ENCODE measurements at places on chromosomes 7 and 10. TPM values are rescaled to one million over a fixed set of nuclear protein-coding genes. Genes with fewer than 3 reads are reported as not detected.
A peak's percentile ranks its signal among the peaks of the same experiment; 100 is the strongest.

The KCNH2 gene
- total RNA-seq: 9.1 TPM

The FAM241B gene
- 5.1 TPM for total RNA-seq

GRCh38 chr7:14336256-14336655, 346.8 kb upstream of the ETV1 start:
- no peak for DNase-seq

The NSMCE4A gene
- 59.0 TPM for total RNA-seq

DNA sequence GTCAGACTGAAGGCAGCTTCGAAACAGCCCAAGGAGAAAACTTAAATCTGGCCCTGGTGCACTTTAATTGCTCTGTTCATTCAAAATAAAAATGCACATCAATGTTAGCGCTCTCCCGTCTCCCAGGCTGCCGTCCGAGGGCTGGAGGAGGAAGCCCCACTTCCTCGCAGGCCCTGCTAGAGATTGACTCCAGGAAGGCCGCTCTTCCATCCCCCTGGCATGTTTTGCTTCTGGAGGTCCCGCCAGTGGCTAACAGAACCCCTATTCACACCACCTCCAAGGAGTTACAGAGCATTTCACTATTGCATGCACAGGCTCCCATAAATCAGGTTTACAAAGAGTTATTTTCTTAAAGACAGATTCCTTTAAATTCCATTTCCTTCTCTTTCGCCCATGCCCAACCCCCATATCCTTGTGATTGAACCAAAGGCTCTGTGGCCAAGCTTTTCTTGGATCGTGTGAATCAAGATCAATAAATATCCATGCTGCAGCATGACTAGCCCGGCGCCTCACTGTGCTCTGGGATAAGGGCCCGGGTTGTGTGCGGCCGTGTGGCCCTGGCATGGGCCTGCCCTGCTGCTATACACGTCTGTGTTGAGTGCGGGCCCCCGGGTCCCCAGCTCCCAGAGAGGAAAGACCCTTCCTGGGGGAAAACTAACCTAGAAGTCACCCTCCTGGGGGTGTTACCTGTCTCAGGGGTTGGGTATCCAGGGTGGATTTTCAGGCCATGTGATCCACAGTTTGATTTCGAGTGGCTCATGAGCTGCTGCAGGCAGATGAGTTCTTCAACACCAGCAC, 118.7 kb upstream of the GDF10 start:
- DNase-seq: peak; percentile 25

- peak; percentile 65 for DNase-seq
Observed at GRCh38 chr7:140810830-140811556, 113.7 kb downstream of the BRAF start.

DNA sequence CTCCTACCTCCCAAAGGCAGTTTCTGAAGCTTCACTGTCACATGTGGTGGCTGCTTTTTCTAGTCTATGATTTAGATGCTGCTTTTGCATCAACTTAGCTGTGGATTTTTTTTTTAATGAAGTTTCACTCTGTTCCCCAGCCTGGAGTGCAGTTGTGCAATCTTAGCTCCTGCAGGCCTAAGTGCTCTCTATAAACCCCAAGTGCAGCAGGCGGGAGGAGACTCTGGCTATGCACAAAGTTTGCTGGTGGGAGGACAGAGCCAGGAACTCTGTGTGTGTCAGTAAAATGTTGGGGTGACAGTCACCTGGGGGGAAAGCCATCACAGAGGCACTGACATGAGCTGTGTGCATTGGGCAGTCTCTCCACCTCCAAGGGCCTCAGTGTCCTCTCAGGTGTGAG, 138.8 kb upstream of the FAM20C start:
- DNase-seq: no peak

- no peak for DNase-seq
Observed at GRCh38 chr10:86968271-86968993, at the start of gene ADIRF. ADIRF (plus strand) TSS chr10:86968482; CDS start chr10:86968545, 63 bp downstream.

DNA sequence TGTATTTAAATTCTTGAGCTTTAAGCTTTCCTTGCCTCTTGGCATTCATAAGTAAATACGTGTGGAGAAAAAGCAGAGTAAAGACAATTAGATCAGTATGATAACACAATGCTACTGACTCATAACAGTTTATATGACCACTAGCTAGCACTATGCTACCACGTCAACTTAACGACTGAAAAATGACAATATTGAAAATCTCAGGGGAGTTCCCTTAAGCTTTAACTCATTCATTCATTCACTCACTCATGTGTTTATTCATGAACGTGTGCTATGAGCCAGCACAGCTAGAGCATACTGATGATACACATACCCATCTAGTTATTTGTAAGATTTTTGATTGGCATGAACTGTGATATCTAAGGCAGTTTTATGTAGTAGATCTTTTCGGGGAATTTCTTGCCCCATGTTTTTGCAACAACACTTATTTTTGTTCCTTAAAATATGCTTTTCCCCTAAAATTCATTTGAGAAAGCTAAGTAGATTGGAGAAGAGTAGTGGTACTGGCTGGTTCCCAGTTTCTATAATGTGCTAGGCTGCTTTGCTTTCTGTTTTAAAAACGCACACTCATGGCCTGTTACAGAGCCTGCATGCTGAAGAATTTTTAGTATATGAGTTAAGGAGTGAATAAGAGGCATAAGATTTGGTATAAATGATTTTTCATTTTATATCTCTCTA, 57.4 kb upstream of the ACBD5 start:
- DNase-seq: no peak

The SFMBT2 gene
- 23.8 TPM for total RNA-seq

DNA sequence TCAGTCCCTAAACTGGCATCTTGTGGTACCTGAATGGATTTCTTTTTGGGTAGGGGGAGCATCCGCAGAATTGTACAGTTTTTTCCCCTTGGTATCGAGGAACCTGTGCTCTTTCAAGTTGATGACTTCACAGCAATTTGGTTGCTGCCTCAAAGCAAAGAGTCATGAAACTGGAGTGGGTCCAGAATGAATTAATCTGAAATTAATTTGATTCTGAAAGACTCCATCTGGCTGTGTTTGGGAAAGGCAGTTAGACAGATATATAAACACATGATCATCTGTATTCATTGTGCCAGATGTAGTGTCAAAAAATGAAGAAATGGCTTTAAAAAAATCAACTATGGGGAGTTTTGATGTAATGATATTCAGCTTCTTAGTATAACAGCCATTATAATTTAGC, 136.1 kb downstream of the CELF2 start:
- DNase-seq: peak; percentile 71

GRCh38 chr7:68407460-68407859, 1190.8 kb upstream of the AUTS2 start:
- no peak for DNase-seq

DNA sequence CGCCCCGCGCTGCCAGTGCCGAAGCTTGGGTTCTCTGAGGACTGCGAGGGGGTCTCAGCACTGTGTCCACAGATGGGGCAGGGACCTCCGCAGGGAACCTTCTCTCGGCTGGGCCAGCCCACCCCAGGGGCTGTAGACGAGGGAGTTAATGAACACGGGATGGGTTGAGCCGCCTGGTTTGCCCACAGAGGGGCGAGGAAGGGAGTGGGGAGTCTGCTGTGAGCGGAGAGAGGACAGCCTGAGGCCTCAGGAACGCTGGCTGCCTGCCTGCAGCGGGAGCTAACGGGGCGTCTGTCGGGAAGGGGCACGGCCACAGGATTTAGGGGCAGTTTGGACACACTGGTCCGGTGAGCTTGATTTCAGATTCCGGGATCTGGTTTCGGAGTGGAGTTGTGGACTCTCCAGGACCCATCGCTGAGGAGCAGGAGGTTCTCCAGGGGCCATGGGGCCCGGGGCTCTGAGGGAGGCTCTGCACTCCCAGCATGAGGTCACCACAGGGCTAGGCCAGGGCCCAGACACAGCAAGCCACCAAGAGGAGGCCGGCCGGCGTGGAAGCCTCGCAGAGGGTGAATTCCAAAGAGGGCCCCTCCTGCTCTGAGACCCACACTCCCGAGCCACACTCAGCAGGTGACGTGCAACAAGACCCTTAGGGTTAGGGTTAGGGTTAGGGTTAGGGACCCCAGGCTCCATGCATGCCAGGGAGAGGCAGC, 19.0 kb upstream of the FAM20C start:
- DNase-seq: no peak

DNA sequence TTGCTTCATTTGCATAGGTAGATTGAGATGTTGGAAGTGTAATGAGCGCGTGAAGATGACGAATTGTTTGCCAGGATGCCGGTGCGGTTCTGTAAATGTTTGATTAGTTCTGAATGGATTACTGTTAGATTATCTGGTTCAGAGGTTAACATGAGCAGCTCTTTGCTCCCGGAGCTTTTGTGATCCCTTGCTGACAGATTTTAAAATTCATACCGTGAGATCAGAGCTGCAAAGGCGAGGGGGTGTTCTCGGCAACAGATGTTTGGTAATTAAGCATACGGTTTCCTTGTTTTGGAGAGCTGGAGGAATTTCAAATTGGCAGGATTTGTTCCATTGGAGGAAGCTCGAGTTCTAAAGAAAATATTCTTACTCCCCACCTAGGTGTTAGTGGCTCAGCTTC, 237.8 kb upstream of the GPR26 start:
- no peak for DNase-seq

The CREB5 gene
- total RNA-seq: 34.3 TPM

The DYNC1I1 gene
- 66.8 TPM for total RNA-seq

The OR6V1 gene
- not detected for total RNA-seq

DNA sequence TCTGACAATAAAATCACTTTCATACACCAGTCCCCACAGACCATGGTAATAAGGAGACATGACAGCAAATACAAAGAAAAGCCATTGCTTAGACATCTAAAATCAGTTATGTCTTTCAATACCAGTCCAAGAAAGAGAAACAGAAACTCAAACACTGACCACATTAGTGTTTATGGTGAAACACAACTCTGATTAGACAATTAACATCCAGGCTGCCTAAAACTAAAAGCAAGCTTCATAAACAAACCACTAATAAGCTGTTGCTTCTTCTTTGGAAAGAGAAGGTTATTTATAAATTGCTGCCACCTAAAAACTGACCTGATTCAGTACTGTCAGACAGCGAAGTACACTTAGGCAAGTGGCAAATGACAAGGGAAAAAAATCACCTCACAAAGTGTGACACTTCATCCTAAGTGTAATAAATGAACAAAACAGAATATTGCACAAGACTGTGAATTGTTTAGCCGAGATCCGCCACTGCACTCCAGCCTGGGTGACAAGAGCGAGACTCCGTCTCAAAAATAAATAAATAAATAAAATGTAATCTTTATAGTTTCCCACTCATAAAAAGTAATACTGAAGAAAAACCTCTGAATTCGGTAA, 277.4 kb downstream of the PARD3 start:
- no peak for DNase-seq

- no peak for DNase-seq
Observed at GRCh38 chr7:26388256-26388655, 96.6 kb downstream of the SNX10 start.

DNA sequence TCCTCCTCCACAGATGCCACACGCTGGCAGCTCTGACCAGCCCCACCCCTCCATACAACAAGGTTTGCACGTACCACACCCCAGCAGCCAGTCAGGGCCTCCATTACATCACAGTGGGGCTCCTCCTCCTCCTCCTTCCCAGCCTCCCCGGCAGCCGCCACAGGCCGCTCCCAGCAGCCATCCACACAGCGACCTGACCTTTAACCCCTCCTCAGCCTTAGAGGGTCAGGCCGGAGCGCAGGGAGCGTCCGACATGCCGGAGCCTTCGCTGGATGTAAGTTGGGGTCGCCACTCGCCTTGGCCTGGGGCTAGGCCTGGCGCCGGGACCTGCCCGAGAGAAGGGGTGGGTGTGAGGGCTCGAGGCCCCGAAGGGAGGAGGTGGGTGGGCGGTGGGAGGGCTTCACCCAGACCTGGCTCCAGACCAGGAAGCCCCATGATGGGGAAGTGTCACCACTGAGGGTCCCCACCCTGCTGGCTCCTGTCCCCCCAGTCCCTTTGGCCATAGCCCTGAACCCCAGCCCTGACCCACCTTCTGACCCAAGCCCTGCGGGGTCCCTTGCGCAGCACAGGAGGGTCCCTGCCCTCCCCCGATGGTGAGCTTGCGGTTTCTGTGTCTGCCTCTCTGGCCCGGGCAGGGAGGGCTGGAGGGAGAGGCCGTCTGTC, 36.2 kb upstream of the PPIF start:
- DNase-seq: no peak

The NAT16 gene
- 0.61 TPM for total RNA-seq

The PNLIPRP1 gene
- total RNA-seq: not detected

DNA sequence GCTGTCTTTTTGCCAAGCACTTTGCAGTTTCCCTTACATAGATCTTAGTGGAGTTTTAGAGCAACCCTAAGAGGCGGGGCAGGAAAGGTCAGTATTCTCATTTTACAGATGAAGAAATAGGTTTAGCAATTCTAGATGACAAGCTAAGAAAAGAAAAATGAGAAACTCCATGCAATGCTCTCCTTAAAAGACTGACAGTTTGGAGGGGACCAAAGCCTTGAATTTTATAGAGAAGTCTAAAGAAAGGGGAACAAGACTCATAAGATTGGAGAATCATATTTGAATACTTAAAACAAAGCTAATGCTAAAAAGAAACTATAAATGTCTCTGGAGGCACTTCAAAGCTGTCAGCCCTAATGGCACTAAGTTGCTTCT, 19.6 kb downstream of the CEP55 start:
- DNase-seq: no peak

GRCh38 chr10:90862908-90863514, 5.2 kb upstream of the HTR7 start:
- DNase-seq: no peak

GRCh38 chr10:68362590-68362989, 29.9 kb upstream of the PBLD start:
- DNase-seq: no peak

The ASB13 gene
- total RNA-seq: 14.8 TPM

- no peak for DNase-seq
Observed at GRCh38 chr7:151707757-151708156, 169.2 kb downstream of the PRKAG2 start.

GRCh38 chr10:80619036-80619435, 81.3 kb downstream of the SH2D4B start:
- no peak for DNase-seq

DNA sequence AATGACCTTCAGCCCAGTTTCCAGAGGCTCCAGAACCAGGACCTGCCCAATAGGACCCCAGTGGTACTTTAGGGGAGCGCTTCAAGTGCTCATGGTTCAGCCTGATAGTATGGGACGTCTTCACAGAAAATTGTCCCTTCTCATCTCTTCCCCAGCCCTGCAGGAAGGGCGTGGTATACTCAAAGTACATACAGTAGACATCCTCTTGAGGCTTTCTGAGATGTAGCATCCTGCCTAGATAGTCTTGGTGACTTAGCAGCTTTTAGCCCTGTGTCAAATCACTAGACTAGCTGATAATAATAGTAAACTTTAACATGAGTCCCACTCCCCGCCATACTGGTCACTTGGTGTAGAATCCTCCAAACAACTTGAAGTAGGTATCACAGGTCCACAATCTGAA, 193.2 kb downstream of the CYP26A1 start:
- DNase-seq: no peak

The PNLIPRP2 gene
- total RNA-seq: 0.22 TPM

DNA sequence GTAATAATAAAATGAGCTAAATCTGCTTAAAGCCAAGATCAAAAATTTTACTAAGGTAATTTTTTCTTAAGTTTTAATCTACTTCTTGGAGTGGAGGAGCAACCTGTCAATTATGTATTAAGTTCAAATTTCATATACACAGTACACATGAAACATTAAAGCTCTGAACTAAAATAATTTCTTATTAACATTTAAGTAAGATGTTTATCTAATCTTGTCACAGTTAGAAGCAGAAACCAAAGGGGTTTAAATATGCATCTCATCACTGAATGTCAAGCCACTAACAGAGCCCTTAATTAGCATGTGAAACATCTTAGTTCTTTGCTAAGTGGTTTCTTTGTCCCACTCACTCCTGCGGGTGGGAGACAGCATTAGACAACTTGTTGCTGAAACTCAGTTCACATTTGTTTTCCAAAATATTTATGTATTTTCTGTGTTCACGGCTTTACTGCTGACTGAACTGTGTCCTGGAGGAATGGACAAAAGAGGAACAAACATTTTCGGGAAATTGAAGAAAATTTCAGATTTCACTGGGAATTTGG, 130.9 kb upstream of the MBL2 start:
- DNase-seq: no peak

The RGS10 gene
- 34.5 TPM for total RNA-seq

All from spinal cord (tissue), 10 donors.